ENCODE measurements at places on chromosomes 2 and 18. TPM values are rescaled to one million over a fixed set of nuclear protein-coding genes. Genes with fewer than 3 reads are reported as not detected.

AKAIN1 gene
- not detected for total RNA-seq

DNA sequence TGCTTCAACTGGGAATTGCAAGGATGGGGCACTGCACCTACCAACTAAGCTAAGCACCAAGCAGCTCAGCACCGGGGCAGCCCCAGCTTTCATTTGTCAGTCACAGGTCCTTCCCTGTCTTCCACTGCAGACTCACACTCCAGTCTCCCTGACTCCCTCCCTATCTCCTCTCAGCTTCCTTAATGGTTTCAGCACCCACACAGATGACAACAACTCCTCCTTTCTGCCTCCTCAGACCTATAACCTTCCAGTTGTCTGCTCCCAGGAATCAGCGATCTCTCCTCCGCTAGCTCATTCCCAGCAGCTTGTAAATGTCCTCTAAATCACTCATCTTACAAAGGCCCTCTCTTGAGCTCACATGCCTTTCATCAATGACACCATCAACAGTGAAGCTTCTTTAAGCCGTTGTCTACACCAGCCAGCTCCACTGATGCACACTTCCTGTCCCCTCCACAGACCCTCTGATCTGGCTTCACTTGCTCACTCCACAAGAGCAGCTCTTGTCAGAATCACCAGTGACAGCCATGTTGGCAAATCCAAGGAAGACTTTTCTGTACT is 32.1 kb downstream of the CLASP1 start:
- no peaks in the 10 kb centered on the region for H3K27me3 ChIP-seq
- no peak for DNase-seq
- H3K4me1 ChIP-seq: no peaks in the 10 kb centered on the region
- H3K4me3 ChIP-seq: no peak overlapping the region
- no peaks in the 10 kb centered on the region for H3K36me3 ChIP-seq

SF3B1 gene
- total RNA-seq: 539 TPM

MAP3K2 gene
- total RNA-seq: 53.8 TPM

GRCh38 chr2:168650781-168651180 is 151.7 kb upstream of the NOSTRIN start:
- H3K36me3 ChIP-seq: no peaks in the 10 kb centered on the region
- H3K27me3 ChIP-seq: no peaks in the 10 kb centered on the region
- H3K27ac ChIP-seq: no peak overlapping the region
- H3K4me3 ChIP-seq: no peak overlapping the region
- H3K4me1 ChIP-seq: peaks cover 34% of the 10 kb centered on the region

DNA sequence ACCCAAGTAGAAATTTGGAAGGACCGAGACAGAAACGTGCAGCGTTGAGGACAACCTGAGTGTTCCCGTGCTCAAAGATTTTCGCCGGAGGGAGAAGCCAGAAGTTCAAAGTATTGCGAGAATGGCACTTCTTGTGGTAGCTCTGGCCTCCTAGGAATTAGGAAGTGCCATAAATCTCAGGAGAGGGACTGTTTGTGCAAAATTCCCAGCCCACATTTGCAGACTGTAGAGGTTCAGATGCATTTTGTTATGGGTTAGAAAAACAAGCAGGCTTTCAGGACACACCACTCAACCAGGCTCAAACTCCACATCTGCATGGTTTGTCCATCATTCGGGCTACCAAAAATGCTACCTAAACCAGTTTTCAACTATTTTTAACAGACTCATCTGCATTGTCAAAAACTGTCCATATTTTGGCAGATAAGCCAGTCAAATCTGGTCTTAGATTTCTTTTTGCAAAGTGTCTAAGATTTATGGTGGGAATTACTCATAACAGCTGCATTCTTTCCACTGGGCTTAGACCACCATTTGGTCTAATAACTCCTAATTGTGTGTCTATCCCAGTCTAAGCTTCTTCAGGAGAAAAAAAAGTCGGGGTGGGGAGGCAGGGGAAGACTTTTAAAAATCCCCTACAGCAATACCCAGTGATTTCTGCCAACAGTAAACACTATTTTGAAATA is 422.9 kb downstream of the ARHGAP15 start:
- H3K4me3 ChIP-seq: no peak overlapping the region
- H3K27me3 ChIP-seq: no peaks in the 10 kb centered on the region
- H3K36me3 ChIP-seq: no peaks in the 10 kb centered on the region
- H3K4me1 ChIP-seq: no peaks in the 10 kb centered on the region

BUB1 gene
- 5.8 TPM for total RNA-seq

ONECUT2 gene
- total RNA-seq: not detected

DNA sequence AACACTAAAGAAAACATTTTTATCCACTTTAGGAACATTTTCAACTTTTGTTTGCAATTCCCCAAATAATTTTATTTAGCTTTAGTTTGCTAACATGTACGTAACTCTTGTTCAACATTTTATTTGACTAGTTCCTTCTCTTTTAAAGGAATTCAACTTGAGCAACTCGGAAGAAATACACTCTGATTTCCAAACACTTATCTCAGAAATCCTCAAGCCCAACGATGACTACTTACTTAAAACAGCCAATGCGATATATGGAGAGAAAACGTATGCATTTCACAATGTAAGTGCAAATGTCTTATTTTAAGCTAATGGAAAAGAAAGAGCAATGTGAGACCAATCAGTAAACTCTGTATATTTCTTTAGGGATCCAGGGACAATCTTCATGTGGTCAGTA is 10.1 kb downstream of the SERPINB10 start:
- no peaks in the 10 kb centered on the region for H3K4me1 ChIP-seq
- no peak overlapping the region for H3K27ac ChIP-seq
- no peaks in the 10 kb centered on the region for H3K36me3 ChIP-seq
- no peaks in the 10 kb centered on the region for H3K27me3 ChIP-seq
- no peak overlapping the region for H3K4me3 ChIP-seq
- DNase-seq: no peak

- DNase-seq: no peak
- H3K4me1 ChIP-seq: no peaks in the 10 kb centered on the region
- H3K27me3 ChIP-seq: no peaks in the 10 kb centered on the region
- no peaks in the 10 kb centered on the region for H3K36me3 ChIP-seq
- H3K4me3 ChIP-seq: no peak overlapping the region
- no peak overlapping the region for H3K27ac ChIP-seq
These were observed 352.4 kb downstream of the XIRP2 start for GRCh38 chr2:167240671-167241070.

DNA sequence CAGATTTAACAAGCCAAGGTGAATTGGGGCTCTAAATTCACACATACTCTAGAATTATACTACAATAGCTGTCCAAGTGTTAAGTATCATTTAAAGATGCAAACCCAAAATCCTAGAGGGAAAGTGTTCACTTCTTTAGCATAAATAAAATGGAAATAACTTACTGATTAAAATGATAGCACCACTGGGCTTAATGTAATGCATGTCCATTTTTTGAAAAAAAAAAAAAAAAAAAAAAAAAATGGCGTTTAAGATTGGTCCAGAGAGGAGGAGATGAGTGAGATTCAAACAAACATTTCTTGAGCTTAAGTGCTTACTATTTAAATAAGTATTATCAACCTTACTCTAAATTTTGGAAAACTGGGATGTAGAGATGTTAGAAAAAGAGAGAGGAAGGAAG is 251.5 kb upstream of the CWC22 start:
- H3K4me1 ChIP-seq: no peaks in the 10 kb centered on the region
- H3K4me3 ChIP-seq: no peak overlapping the region
- no peaks in the 10 kb centered on the region for H3K36me3 ChIP-seq

DNA sequence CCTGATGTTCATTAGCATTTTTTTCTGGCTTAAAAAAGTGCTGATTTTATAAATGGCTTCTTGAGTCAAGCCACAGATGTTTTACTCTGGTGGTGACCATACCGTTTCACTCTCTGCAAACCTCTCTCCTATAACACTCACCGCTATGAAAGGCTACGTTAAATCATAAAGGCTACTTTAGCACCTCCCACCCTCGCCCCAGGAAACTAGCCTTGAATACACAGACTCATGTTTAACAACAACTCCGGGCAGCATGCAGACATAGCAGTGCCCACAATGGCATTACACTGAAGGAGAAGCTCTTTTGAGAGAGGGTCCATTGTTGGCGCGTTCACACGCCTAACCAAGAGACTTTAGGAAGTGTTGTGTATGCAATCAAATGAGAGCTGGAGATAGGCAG is 5.6 kb downstream of the MYT1L start:
- H3K27me3 ChIP-seq: no peaks in the 10 kb centered on the region
- no peak overlapping the region for H3K4me3 ChIP-seq
- no peak overlapping the region for H3K27ac ChIP-seq
- H3K4me1 ChIP-seq: no peaks in the 10 kb centered on the region

DNA sequence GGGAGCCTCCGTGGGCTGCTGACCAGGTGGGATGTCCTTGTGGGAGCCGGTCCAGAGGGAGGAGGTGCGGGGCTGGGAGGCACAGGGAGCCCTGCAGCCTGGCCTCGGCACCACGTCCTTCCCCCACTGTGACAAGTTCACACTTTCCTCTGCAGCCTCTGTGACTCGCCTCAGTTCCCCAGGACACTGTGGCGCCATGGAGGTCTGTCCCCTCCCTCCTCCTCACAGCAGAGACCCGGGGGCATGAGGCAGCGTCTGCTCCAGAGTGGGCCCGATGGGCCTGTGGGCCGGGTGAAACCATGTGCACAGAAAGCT is 27.3 kb upstream of the KCNG2 start:
- H3K27ac ChIP-seq: no peak overlapping the region
- H3K36me3 ChIP-seq: no peaks in the 10 kb centered on the region
- DNase-seq: no peak
- no peaks in the 10 kb centered on the region for H3K4me1 ChIP-seq
- no peaks in the 10 kb centered on the region for H3K27me3 ChIP-seq
- H3K4me3 ChIP-seq: no peak overlapping the region

GRCh38 chr2:124178719-124179118 is 153.6 kb downstream of the CNTNAP5 start:
- no peaks in the 10 kb centered on the region for H3K27me3 ChIP-seq
- H3K36me3 ChIP-seq: no peaks in the 10 kb centered on the region
- no peak overlapping the region for H3K27ac ChIP-seq
- no peaks in the 10 kb centered on the region for H3K4me1 ChIP-seq

DNA sequence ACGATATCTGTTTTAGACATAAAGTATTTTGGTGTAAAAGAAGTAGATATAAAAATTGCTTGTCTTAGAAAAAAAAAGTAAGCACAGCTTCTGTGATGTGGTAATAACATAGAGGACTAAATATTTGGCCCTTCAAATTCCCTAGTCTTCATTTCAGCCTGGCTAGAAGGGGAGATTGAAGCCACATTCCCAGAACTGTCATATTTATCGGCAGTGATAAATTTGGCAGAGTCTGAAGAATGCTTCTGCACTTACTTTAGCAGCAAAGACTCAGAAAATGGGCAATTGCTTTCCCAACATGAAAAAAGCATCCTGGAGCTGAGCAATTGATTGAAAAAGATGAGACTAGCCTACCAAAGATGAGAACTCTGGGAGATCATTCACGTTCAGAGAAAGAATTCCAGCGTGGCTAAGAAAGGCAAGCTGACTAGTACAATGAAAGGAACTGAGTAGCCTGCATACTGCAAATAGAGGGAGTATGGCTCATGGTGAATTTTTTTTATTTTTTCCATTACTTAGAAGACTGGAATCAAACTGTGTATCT is 278.7 kb upstream of the KLHL29 start:
- H3K4me1 ChIP-seq: no peaks in the 10 kb centered on the region
- H3K4me3 ChIP-seq: no peak overlapping the region
- H3K27ac ChIP-seq: no peak overlapping the region

DNA sequence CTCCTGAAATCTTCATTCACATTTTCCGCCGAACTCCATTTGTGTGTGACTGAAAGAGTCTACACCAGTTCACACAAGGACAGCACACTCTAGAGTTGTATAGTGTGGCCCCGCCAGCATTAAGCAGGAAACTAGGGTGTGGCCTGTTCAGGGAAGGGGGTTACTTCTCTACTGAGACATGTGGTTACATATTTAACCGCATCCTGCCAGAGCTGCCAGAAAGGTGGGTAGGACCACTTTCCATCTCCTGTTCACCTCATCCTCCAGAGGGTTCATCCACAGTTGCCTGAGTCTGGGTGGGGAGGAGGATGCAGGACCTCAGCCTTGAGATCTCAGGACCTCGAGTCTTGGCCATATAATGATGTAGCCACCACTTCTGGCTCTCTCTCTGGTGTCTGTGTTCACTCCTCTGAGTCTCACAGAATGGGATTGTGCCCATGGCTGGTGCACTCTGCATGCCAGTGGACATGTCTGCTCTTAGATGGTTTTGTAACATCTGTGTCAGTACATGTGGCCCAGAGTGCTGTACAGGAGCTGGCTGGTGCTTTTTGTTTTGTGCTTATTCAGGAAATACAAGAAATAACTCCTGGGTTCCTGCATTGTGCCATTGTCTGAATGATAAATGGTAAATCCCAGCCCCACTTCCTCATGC is 7.7 kb upstream of the SP140L start:
- H3K27ac ChIP-seq: peak overlapping the region; percentile 39
- H3K4me1 ChIP-seq: peaks cover 12% of the 10 kb centered on the region
- H3K27me3 ChIP-seq: no peaks in the 10 kb centered on the region
- H3K4me3 ChIP-seq: no peak overlapping the region
- no peaks in the 10 kb centered on the region for H3K36me3 ChIP-seq

PRKAG3 gene
- total RNA-seq: not detected

GRCh38 chr2:176182671-176183070 is 5.8 kb upstream of the HOXD1 start:
- no peaks in the 10 kb centered on the region for H3K36me3 ChIP-seq
- H3K27ac ChIP-seq: no peak overlapping the region
- peaks cover 5% of the 10 kb centered on the region for H3K4me1 ChIP-seq

PPP1R1C gene
- total RNA-seq: not detected

Measured in Peyer's patch (tissue), 4 donors.